ENCODE measurements at places on chromosomes 13 and 19.
A peak's percentile ranks its signal among the peaks of the same experiment; 100 is the strongest.

- DNase-seq = no peak
These were observed 83.7 kb downstream of the AKAP11 start for GRCh38 chr13:42355491-42356183.

GRCh38 chr19:43586346-43586745, 9.6 kb downstream of the IRGQ start:
- DNase-seq = no peak

DNA sequence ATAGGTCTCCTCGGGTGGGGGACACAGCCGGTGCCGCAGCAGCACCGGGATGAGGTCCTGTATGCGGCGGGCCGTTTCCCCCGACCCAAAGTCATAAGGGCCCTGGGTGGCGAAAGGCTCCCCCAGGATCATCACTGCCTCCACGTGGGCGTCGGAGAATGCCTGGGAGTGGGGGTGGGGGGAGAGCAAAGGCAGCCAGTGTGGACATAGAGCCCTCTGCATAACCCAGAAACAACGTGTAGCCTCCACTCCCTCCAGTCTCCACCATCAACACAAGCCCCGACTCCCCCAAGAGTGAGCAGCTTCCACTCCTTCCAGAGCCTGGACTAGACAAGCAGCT, 1.7 kb upstream of the NUMBL start:
- no peak for DNase-seq

- no peak for DNase-seq
These were observed 8.4 kb upstream of the DIAPH3 start for GRCh38 chr13:60172111-60172510.

DNA sequence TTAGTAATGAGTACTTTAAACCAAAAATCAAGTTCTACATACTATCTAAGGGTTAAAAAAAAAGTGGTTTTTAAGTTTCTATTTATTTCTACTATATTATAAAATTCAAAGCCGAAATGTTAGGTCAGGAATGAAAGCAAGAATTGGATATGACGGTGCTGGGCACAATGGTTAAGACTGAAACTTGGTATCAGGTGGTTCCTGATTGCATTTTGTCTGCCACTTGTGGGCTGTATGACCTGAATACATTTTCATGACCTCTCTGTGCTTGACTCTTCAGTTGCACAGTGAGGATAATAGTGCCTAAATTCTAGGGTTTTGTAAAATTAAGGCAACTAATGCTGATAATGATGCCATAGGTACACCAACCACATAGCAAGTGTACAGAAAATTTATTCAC, 22.3 kb upstream of the ZNF675 start:
- no peak for DNase-seq

- no peak for DNase-seq
These were observed 4.4 kb upstream of the C19orf18 start for GRCh38 chr19:57978586-57979289.

DNA sequence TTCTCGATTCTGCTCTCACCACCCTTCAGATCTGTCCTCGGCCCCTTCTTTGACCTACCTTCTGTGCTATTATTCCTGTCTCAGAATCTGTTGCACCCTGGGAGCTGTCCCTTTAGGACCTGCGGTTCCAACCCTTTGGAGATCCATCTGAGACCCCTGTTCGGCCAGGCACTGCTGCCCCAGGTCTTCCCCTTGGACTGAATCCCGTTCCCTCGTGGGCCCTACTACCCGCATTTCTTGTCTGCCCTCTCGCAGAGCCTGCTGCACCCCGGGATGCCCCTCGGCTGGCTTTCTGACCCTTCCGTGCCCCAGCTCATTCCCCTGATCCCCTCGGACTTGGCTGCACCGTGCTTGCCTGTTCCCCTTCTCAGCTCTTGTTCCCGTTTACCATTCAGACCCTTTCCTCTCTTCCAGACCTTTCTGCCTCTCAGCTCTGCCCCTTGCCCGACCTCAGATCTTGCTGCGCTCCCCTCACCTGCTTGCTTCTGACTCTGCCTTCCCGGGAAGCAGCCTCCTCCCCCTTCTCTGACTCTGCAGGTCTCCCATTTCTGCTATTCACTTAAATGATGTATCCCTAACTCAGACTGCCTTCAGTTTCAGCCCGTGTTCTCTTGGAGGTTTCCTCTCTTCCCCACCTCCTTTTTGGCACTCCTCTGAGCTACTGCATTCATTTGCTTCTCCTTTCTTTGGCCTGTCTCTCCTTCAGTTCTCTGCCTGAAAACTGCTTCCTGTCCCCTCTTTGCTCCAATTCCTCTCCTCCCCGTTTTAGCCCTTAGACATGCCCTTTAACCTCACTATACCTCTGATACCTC, 1.1 kb downstream of the ARHGAP35 start:
- no peak for DNase-seq

DNA sequence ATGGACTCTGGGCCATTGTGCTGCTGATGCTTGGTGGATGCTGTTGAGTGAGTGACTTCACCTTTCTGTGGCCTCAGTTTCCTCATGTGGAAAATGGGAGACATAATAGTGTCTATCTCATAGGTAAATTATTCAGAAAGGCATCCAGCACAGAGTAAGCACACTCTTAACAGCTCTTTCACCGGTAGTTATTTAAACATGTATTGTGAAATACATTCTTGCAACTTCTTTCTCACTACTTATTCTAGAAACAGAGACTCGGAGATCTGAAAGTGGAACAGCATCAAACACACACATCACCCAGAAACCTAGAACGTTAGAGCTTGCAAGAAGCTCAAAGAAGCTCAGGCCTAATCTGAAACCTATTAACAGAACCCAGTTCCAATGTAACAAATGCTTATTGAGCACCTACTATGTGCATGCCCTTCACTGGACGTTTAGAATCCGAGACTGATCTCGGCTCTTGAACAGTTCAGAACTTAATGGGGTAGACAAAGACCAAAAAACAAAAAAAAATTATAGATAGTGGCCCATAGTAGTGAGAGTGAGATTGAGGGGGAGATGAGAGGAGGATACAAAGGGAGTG, 4.1 kb downstream of the ZSWIM9 start:
- no peak for DNase-seq

- DNase-seq = no peak
These were observed 21.2 kb downstream of the SULT2B1 start for GRCh38 chr19:48573163-48573505.

DNA sequence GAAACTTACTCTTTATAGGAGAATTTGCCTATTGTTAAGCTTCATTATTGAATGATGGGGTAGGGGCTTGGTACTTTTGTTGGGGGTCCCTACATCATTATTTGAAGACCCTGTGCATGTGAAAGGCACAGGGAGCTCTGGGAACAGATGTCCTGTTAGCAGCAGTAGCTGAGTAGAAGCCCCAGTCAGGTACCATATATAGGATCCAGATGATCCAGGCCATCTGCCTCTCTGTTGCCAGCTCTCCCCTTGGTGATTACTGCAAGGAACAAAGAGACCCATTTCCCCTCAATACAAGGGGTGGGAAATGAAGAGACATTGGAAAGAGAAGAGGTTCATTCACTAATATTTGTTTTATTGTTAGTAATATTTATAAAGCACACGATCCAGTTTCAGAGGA, 4.4 kb upstream of the MTMR6 start:
- DNase-seq = no peak

DNA sequence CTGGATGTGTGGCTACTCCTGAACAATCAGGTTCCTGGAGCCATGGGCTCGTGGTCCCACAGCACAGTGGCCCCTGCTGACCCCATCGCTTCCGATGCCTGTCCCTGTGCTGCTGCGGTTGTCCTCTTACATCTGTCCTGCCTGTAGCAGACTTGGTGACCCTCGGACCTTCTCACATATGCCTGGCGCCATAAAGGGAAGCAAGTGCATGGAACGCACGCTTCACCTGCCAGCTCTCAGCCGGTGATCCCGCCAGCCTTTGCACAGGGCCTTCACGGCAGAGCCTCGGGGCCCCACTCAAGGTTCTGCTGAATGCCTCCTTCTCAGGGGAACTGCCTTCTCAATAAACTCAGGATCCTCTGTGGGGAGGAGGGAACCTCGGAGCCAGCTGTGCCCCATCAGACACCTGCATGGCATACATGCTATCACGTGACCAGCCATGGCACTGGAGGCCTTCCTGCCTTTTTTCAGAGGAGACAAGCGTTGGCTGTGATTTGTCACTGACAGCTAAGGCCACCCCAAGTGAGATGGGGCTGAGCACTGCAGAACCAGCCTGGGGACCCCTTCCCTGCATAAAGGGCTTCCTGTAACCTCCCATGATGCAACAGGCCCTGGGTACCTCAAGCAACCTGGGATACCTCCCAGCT, 24.3 kb downstream of the PEPD start:
- no peak for DNase-seq

- DNase-seq = no peak
These were observed 28.3 kb downstream of the ZNF507 start for GRCh38 chr19:32373585-32374295.

DNA sequence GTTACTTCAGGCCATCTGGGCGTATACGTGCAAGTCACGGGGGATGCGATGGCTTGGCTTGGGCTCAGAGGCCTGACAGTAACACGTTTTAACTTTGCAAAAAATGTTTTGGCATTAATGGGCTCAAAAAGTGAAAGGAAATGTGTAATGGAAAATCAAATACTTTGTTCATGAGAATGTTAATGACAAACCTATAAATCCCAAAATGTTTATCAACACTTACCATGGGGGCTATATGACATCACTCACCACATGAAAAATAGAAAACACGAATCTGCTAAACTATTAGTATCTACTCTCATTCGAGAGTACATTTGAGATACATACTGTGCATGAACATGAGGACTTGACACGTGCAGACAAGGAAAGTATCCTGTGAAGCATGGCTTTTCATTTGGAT, 91.7 kb downstream of the FAM216B start:
- DNase-seq = no peak

GRCh38 chr19:46471116-46471733, at the start of gene PNMA8A:
Gene PNMA8A (minus strand): TSS chr19:46471563. CDS start chr19:46471035, 528 bp downstream.
- DNase-seq = no peak

- no peak for DNase-seq
These were observed 1.7 kb upstream of the IFT88 start for GRCh38 chr13:20565115-20565736.

DNA sequence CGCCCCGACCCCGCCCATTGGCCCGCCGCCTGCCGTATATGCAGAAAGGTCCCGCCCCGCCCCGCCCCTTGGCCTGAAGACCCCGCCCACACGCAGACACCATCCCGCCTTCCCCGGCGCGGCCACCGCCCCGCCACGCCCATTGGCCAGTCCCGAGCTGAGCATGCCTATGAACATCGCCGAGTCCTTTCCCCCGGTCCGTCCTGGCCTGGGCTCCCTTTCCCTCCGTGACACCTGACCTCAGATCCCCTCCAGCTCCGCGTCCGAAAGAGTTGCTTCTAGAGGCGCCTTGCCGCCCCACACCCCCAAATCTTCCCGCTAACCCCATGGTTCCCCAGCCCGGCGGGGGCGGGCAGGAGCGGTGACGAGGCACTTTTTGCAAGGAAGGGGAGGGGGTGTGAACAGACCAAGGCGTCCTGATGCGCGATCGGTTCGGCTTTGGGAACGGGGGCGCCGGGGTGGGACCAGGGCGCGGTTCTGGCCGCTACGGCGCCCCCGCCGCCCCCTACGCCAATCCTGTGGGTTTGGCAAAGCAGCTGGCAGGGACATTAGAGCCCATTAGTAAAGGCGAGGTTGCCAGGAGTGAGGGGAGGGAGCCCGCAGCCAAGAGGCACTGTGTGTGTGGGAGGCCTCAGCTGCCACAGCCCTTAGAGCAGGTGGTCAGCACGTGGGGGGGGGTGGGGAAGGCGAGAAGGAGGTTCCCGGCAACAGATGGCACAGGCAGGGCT, 406 bp upstream of the NUMBL start:
- peak; percentile 90 for DNase-seq

DNA sequence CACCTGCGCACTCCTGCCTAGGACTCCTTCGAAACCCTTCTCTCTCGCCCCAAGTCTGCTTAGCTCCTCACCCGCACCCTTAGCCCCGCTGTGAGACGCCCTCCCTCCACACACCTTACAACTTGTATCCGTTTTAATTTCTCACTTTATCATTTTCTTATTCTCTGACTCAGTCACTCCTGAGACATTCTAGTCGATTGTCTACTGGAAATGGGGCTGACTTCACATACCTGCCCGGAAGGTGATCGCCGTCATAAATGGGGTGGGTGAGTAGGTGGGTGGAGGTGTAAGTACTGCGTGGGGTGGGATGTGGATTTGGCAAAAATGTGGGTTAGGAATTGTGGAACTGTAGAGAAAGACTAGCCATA, 714 bp downstream of the NDFIP2 start:
- DNase-seq = peak; percentile 67

GRCh38 chr13:100511466-100511865, 77.1 kb downstream of the GGACT start:
- no peak for DNase-seq

GRCh38 chr19:11378319-11379189, 4.1 kb downstream of the SWSAP1 start:
- no peak for DNase-seq

DNA sequence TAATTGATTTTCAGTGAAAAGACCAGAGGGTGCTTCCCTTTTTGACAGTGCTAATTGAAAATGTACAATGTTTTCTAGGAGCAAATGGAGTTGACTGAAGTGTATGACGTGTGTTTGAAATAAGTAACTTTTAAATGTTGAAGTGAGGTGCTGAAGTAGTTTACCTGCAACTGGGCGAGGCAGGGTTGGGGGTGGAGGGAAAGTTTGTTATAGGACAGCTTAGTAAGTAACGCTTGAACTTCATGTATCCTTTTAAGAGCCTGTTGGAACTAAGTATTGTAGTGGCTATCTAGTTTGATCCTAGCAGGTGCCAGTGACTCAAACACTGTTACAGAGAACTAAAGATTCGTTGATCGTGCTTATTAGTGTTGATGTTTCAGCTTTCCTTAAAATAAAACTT, 5.9 kb downstream of the SLAIN1 start:
- no peak for DNase-seq

DNA sequence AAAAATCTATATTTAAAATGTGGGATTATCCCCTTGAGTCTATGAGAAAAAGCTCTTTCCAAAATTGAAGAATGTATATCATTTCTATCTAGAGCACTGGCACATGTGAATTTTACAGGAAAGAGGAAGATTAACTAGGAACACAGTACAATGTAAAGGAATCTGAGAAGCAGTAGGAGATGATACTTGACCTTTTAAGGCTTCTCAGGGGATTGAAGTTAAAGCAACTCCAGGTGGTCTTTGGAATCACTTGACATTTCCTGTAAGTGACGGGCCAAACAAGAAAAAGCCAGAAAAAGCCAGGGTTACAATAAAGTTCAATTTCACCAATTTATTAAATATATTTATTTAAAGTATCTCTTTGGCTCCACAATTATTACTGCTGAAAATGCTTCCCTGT, 1373.9 kb downstream of the OLFM4 start:
- DNase-seq = no peak

- DNase-seq = peak; percentile 84
These were observed at the start of gene TICAM1 for GRCh38 chr19:4831304-4831978. Gene TICAM1 (minus strand): TSS chr19:4831712. CDS start chr19:4818377, 13,335 bp downstream.

DNA sequence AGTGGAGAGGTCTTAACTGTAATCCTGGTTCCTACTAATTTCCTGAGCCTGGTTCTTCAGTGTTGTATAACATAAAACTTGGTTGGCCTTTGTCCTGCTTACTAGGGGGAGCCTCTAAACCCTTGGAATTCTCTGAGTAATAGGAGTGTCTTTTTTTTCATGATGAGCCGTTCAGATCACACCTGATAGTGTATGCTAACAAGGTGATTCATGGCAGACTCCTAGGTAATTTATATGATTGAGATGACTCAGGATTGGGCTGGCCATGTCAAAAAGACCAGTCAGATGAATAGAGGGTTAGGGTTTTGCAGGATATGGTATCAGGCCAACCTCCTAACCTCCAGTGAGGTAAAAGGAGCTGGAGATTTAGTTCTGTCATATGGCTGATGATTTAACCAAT, 135.8 kb upstream of the KLF12 start:
- no peak for DNase-seq

All from stimulated activated CD4-positive, alpha-beta T cell treated with anti-CD3 and anti-CD28 coated beads, Interleukin-4, amount 100 ng/mL, for 1 hour (primary cell).